NCI-H226 (cell line): ENCODE measurements at places on chromosomes 7 and 10.

DNA sequence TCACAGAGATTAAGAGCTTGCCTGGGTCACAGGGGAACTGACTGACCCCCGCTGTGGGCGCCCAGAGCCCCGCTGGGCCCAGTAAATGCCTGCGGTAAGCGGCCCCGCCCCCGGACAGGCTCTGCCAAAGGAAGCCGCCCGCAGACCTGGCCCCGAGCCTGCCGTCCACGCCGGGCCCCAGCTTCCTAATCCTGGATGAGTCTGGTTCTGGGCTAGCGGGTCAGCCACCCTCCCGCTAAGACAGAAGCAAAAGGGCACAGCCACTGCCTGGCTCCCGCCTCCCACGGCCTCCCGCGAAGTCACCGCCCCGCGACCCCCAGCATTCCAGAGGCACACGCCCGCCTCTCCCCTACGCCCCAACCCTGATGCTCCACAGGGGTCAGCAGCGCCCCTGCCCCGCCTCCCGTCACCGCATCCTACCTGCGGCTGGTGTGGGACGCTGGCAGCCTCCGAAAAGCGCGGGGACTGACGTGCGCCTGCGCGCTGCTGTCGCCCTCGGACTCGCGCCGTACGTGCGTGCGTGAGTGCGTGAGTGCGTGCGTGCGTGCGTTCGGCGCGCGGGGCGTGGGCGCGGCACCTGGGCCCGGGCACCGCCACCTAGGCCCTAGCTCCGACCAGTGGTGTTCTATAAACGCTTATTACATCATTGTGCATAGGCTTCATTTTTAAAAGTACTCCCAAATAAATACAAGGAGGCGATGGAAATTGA is at the start of gene FIGNL1:
TSS of gene FIGNL1 (minus strand) at position 470 of the 709 bp plus-strand sequence. CDS start 3,063 bp downstream, outside the sequence.
- peak; percentile 75 for DNase-seq

GRCh38 chr7:108203537-108203936 is 73.4 kb upstream of the LAMB4 start:
- DNase-seq = no peak

- no peak for DNase-seq
Observed at GRCh38 chr10:109831846-109832245, 91.5 kb downstream of the XPNPEP1 start.

DNA sequence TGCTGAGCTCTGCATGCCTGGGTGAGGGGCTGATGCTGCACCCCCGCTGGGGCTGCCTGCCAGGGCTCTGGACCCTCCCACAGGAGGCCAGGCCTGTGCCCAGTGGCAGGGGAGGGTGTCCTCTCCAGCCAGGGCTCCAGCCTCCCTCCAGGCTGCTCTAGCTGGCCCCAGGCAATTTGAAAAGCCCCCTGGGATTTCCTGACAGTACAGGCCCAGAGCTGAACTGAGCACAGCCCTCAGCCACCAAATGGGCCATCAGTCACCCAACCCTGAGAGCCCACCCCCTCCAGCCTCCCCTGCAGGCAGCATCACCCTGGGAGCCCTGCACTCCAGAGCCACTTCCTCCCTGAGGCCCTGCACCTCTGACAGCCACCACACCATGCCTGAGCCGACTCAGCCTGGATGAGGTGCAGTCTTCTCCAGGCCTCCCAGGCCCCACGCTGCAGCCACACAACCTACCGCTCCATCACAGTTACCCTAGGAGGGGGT is 101.8 kb upstream of the RET start:
- no peak for DNase-seq

GRCh38 chr7:80876894-80877414 is 41.9 kb downstream of the SEMA3C start:
- DNase-seq = peak; percentile 69
